ENCODE measurements at places on chromosomes 6 and 20. TPM values are rescaled to one million over a fixed set of nuclear protein-coding genes. Genes with fewer than 3 reads are reported as not detected.

YTHDF1 gene
- total RNA-seq: 14.5 TPM

HLA-G gene
- 0.10 TPM for total RNA-seq

PDYN gene
- total RNA-seq: not detected

WFDC5 gene
- 5.2 TPM for total RNA-seq

BTNL2 gene
- not detected for total RNA-seq

GNAS-AS1 gene
- 1.3 TPM for total RNA-seq

FAM209B gene
- total RNA-seq: not detected

RPS6KA2 gene
- 11.7 TPM for total RNA-seq

ENPP3 gene
- 2.0 TPM for total RNA-seq

TMEM170B gene
- 5.8 TPM for total RNA-seq

LST1 gene
- total RNA-seq: 7.6 TPM

CARMIL1 gene
- total RNA-seq: 17.9 TPM

SLC24A3 gene
- total RNA-seq: 7.1 TPM

GSTA1 gene
- not detected for total RNA-seq

GSTA3 gene
- 0.39 TPM for total RNA-seq
